Activated CD4-positive, alpha-beta T cell treated with anti-CD3 and anti-CD28 coated beads, Interleukin-2, amount 10 ng/mL, durations not matched to agents 7 days and 5 days (primary cell): ENCODE measurements at places on chromosomes 6 and 20.

DNA sequence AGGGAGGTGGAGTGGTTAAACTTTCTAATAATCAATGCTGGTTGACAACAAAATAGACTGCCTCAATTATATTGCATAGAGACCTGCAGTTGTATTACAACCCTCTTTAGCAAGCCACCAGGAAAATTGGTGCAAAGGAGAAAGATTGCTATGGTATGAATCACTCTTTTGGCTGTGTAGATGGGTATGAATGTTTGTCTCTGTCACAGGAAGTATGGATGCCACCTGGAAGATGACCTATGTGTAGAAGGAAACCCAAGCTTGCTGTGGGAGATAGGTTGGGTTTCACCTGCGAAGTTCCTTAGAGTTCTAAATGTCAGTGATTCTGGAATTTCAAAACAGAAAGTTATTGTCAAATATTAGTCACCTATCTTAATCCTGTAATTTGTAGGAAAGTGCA is 134.6 kb downstream of the SOBP start:
- no peak for DNase-seq

DNA sequence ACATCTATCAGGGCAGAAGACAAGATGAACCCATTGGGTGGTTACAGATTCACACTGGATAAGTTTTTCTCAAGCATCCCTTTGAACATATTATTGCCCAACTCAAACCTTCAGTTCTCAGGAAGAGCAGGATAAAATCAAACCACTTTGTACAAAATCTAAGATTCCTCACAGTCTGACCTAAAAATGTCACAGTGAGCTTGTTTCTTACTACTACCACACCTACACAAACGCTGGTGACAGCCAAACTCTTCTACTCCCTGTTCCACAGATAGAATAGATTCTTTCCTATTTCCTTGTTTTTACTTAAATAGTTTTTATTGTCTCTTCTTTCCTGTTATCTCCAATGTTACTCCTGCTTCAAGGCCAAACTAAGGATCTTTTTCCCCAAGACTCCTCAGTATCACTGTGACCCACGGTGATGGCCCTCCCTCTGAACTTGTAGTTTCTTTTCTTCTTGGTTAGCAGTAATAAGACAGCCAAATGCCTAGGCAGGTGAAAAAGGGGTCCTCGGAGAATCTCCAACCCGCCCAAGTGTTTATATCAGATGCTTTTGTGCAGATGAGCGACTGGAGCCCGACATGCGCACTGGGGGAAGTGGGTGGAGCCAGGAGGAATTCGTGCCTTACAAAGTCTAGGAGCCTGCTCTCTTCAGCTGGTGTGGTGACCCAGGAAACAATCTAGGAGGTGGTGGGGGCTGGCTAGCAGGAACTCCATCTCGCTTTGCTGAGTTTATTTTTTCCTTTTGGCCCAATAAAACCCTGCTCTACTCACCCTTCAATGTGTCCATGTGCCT is 53.4 kb downstream of the SEL1L2 start:
- no peak for DNase-seq

DNA sequence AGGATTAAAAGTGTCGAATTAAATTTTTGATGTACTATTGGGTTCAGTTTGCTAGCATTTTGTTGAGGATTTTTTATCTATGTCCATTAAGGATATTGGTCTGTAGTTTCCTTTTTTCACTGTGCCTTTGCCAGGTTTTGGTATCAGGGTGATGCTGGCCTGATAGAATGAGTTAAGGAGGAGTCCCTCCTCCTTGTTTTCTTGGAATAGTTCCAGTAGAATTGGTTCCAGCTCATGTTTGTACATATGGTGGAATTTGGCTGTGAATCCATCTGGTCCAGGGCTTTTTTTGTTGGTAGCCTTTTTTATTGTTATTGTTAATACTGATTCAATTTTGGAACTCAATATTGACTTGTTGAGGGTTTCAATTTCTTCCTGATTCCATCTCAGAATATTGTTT is 141.8 kb downstream of the SIM1 start:
- no peak for DNase-seq

DNA sequence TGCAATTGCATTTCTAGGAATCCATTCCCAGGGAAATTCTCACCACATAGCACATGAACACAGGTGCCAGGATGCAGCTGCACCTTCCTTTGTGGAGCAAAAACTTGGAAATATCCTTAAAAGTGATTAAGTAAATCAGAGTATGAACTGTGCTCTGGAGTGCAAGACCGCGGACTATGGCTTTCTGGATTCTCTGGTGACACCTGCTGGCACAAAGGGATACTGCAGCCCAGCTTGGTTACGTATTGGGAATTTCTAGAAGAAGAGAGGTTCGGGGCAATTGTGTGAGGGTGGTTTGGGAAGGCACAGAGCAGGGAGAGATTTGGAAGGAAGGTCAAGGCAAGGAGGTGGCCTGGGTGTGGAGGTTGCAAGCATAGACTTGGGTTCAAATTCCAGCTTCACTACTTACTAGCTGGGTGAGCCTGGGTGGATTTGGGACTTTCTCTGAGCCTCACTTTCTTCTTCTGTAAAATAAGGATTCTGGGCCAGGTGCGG is 15.9 kb upstream of the PEDS1 start:
- peak; percentile 82 for DNase-seq

- DNase-seq, result no peak
Observed at GRCh38 chr6:158892266-158892665, 73.1 kb upstream of the EZR start.

DNA sequence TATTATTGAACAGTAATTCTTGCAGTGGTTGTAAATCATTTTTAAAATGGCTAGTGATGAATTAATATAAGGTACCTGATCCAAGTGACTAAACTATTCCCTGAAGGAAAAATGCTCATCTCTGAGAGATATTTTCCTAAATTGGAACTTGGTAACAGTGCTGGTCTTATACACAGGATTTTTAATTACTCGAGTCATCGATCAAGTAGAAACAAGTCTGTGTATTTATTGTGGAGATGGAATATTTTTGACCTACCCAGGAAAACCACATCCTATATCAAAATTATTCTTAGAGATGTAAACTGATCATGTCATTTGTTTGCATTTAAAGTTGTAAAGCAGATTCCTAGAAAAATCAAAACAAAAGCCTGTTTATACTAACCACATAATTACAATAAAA is 166.9 kb downstream of the MOXD1 start:
- no peak for DNase-seq

GRCh38 chr6:31865205-31866118 is 2.8 kb upstream of the NEU1 start:
- no peak for DNase-seq

DNA sequence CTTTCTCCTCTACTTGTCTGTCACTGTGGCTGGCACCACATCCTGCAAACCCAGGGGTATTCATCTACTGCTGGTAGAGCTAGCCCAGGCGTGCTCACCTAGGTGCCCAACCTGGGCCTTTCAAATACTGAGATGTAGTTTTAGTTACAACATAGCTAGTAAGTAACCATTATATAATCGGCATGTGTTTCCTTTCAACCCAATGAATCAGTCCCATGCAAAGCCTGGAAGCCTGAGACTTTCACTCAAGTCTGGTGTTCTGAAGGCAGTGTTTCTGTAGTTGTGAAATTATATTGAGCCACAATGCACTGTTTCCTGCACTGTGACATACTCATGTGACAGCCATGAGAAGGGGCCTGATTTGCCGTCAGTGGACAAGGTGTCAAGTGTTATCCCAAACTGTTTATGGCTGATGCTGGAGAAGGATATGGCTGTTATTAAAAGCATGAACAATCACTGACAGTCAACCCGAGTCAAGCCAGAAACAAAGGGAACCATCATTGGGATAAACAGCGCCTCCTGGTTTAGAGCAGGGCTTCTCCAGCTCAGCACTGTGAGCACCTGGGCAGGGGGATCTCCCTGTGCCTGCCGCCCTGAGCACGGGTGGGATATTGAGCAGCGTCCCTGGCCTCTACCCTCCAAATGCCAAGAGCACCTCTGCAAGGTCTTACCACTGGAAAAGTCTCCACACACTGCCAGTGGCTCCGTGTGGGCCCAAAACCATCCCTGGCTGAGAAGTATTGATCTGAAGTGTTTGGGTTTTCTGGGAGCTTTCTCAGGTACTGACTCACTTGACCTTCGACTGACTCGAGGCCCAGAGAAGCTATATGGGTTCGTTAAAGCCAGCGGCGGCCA is 1.6 kb downstream of the PSMA7 start:
- DNase-seq, result peak; percentile 40

GRCh38 chr6:138656364-138657064 is 117.1 kb upstream of the CCDC28A start:
- no peak for DNase-seq

GRCh38 chr6:42269553-42269952 is 51.9 kb upstream of the MRPS10 start:
- DNase-seq, result peak; percentile 64

- DNase-seq, result no peak
Observed at GRCh38 chr6:144123836-144124235, 26.5 kb upstream of the STX11 start.

GRCh38 chr20:8735674-8736073 is 333.2 kb upstream of the PLCB4 start:
- no peak for DNase-seq

DNA sequence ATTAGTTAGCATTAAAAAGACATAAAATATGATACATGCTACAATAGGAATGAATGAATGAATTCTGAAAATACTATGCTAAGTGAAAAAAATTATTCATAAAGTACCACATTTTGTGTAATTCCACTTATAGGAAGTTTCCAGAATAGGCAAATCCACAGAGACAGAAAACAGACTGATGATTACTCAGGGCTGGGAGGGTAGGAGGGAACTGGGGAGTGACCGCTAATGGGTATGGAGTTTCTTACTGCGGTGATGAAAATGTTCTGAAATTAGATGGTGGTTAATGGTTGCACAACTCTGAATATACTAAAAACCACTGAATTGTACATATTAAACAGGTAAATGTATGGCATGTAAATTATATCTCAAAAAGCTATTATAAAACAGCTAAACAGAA is 22.6 kb downstream of the FERMT1 start:
- no peak for DNase-seq

GRCh38 chr6:53413326-53413725 is 64.6 kb upstream of the ELOVL5 start:
- no peak for DNase-seq

DNA sequence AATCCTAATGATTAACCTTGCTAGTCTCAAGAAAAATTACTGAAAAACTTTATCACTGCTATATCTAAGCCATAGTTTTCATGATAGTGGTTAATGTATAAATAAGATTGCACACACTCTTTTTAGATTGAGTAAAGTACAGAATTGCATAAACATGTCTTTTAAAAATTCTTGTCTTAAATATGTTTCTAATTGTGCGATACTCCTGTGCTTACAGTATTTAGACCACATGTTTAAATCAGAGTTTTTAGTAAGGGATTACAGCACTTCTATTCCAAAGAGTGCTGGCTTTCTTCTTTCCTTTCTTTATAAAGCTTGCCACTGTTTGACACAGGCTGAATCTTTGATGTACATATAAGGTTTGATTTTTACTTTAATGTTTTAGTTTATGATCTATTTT is 36.8 kb upstream of the RGS17 start:
- no peak for DNase-seq

- DNase-seq, result no peak
Observed at GRCh38 chr20:34402461-34402860, 39.4 kb downstream of the ITCH start.

DNA sequence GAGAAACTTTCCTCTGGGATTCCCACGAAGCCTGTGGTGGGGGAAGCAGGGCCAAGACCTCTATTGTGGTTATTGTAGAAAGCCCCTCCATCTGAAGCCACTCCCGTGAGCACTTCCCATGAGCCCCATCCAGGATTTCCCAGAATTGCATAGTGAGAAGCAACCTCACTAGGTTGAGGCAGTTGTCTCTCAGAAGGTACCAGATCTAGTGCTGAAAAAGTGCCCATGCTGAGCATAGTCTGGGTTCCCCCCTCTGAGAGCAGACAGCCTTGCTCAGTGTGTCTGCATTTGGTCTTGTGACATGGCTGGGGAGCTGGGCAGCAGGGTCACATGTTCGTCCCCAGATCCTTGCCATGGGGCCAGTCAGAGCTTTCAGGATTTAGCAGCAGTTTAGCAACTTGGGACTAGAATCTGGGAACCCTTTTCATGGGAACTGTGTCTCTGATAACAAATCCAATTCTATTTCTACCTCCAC is 38.6 kb downstream of the SLC9A8 start:
- DNase-seq, result no peak

DNA sequence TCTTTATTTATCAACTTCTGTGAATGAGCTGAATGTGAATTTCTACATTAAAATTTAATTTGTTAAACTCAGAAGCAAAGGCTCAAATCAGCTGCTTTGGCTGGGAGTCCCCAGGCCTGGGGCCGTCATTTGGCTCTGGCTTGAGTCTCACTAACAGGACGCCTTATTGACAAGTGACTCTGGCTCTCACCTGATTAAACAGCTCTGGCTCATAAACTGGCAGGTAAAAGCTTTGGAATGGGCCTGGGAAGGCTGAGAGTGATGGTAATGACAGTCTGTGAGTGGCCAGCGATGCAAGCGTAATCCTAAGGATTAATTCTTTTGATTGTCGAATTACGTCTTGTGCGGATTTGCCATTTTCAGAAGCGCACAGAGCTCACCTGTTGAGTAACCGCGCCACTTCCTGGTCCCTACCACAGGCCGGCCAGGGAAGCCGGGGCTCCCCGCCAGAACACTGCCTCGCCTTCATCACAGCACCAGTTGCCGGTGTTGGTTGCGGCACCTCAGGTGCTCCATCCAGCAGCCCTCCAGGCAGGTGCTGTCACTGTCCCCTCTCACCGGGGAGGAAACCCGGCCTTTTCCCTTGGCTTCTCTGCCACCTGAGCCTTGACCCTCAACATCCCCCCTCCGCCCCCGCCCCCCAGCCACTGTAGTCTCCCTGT is 110.7 kb downstream of the ZDHHC14 start:
- DNase-seq, result no peak

DNA sequence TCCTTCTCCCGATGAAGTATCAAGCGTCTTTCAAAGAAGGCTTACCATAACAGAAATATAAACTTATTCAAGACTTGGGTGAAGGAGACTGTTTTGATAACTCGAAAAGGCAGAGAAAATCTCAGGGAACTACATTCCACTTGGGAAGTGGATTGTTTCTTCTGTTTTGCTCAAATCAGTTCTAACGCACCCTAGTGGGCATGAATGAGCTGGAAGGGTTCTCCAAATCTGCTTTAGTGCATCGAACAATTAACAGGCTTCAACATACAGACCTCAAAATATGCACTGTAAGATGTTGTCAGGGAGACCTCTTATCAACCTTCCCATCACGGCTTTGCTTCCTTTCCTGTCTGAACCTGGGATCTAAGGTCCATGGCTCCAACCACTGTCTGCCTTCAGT is 392.5 kb downstream of the CD83 start:
- DNase-seq, result no peak
